ENCODE measurements at places on chromosomes 7 and 10.

DNA sequence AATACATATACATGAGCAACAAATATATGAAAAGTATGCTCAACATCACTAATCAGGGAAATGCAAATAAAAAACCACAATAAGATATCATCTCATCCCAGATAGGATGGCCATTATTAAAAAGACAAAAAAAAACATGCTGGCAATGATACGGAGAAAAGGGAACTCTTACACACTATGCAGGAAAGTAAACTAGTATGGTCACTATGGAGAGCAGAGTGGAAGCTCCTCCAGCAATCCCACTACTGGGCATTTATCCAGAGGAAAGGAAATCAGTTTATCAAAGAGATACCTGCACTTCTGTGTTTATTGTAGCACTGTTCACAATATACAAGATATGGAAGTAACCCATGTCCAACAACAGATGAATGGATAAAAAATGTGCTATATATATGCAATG is 217.5 kb downstream of the SDK1 start:
- DNase-seq, result no peak

- no peak for DNase-seq
Measured at GRCh38 chr7:74051193-74051592, 23.2 kb downstream of the ELN start.

- DNase-seq, result no peak
Measured at GRCh38 chr10:17771017-17771416, 19.0 kb downstream of the TMEM236 start.

DNA sequence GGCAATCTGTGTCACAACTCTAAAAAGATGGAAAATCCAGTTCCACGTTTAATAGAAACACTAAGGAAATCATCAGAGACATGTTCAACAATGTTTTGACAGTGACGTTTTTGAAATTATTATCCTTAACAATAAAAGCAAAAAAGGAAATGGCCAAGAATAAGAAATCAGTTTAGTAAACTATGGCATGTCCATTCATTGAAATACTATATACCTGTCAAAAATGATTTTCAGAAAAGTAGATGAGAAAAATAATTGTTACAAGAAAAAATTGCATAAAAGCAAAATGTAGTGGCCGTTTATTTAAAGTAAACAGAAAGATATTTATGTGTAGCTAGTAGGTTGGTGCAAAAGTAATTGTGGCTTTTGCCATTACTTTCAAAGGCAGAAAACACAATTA is 345.4 kb upstream of the NPSR1 start:
- DNase-seq, result no peak

DNA sequence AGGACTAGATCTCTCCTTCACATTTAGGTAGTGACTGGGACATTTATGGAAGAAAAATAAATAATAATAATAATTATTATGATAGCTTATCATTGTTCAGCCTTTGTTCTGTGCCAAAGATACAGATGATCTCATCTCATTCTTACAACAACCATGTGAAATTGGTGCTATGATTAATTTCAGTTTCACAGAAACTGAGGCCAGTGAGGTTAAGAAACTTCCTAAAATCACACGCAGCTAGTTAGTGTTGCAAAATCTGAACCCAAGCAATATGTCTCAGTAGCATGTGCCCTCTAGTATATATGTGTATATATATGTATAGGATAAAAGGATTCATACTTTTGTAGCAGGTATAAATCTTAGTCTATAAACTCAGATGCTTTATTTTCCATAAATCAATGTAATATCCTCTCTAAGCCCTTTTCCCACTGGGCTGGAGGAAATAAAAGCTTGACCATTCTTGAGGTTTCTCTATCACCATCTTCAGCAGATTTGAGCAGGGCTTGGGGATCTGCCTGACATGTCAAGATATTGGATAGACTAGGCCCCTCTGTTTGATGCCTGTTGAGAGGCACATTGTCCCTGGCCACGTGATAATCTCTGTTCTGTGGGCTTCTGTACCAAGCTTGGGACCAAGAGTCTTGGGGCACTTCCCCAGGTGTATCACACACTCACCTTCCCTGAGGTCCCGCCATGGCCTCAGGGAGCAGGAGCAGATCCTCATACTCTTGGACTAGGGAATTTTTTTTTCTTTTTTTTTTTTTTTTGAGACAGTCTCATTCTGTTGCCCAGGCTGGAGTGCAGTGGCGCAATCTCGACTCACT is 172.6 kb upstream of the NRP1 start:
- no peak for DNase-seq

GRCh38 chr7:138542183-138542582 is 82.1 kb downstream of the TRIM24 start:
- no peak for DNase-seq

DNA sequence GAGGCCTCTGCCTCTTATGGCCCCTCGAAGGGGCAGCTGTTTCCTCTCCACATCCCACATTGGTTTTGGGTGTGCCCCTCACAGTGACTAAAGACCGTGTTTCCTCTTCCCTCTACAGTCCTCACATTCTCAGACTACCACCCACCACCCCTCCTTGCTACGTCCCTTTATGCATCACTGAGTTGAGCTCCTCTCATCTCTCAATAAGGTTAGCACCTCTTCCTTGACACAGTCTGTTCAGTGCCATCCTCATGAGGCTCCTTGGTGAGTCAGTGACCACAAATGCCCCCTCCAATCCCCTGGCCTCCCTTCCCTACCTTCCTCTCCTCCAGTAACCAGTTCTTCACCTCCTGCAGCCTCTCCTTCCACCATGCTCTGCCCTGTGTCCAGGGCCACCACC is 239.1 kb upstream of the MYO3A start:
- no peak for DNase-seq

GRCh38 chr10:5297466-5297865 is 67.3 kb upstream of the UCN3 start:
- DNase-seq, result peak; percentile 10

GRCh38 chr7:132279718-132280117 is 296.6 kb downstream of the PLXNA4 start:
- no peak for DNase-seq

GRCh38 chr10:133104963-133105640 is 17.4 kb downstream of the ADGRA1 start:
- DNase-seq, result no peak

- no peak for DNase-seq
Measured at GRCh38 chr7:141370178-141370577, 181.0 kb upstream of the AGK start.

GRCh38 chr7:114760477-114760876 is 161.4 kb upstream of the MDFIC start:
- no peak for DNase-seq

- DNase-seq, result no peak
Measured at GRCh38 chr7:55026086-55026790, 7.4 kb downstream of the EGFR start.

DNA sequence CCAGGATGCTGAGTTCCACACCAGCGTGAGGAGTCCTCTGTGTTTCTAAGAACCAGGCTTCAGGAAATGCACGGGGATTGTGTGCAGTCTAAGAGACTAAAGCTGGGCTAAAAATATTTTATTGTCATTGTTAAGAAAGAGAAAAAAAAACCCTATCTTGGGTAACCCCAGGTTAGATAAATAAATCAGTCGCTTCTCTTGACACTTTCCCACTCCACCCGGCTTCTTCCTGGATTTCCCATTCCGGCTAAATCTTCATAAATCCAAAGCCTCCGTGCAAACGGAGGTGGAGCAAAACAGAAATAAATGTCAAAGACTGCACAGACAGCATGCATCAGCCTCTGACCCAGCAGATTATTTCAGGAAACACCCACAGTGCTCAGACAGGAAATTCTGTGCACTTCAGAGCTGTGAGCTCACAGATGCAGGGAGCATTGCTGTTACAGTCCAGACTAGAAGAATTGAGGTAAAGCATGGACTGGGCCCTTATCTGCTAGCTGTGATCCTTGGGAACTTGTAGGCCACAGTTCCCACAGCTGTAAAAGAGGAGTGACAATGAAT is 44.8 kb upstream of the GRID1 start:
- DNase-seq, result no peak

DNA sequence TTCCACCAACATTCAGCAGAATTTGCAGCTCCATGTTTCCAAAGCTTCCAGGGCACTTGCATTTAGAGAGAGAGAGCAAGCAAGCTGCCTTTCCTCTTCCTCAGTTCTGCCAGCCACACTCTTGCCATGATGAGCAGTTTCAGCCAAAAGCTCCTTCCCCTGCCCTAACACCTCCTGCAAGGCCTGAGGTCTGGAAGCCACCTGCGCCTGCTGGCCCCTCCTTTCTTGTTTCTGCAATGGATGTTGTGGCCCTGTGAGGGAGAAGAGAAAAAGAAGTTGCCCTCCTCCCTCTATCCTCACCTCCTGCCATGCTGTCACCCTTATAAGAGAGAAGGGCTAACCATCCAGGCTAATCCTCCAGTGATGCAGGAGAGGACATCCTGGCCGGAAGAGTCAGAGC is 48.7 kb downstream of the IKZF1 start:
- no peak for DNase-seq

GRCh38 chr10:21705828-21706176 is 171.8 kb downstream of the MLLT10 start:
- DNase-seq, result no peak

GRCh38 chr10:104406715-104407650 is 53.4 kb downstream of the CFAP58 start:
- peak; percentile 48 for DNase-seq

DNA sequence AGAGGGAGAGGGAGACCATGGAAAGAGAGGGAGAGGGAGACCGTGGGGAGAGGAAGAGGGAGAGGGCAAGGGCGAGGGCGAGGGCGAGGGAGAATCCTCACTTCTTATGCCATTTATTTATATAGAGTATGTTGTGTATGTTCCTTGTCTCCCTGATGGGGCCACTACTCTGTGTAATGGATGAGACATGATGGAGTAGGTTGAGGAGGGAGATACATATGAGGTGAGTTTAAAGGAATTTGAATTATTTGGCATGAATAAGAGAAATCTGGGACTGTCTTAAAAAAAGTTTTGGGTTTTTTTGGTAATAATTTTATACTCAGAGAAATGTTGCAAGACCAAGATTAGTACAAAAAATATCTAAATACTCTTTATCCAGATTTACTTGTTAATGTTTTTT is 20.1 kb downstream of the CCSER2 start:
- peak; percentile 49 for DNase-seq

DNA sequence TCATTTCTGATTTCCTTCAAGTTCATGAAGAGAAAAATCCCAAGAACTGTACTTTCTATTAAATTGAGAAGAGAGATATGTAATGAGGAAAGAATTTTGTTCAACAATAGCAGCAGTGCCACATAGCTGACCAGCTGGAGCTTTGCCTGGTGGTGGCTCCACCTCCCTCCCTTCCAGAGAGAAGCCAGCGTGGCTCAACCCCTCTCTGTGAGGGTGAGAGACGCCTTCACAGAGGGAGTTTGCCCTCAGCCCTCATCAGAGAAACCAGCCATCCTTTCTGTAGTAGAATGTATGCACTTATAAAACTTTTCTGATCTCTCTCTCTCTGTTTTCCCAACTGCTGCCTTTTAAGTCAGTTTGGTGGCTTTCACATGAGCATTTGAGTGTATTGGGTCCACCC is 20.5 kb upstream of the COL1A2 start:
- no peak for DNase-seq

DNA sequence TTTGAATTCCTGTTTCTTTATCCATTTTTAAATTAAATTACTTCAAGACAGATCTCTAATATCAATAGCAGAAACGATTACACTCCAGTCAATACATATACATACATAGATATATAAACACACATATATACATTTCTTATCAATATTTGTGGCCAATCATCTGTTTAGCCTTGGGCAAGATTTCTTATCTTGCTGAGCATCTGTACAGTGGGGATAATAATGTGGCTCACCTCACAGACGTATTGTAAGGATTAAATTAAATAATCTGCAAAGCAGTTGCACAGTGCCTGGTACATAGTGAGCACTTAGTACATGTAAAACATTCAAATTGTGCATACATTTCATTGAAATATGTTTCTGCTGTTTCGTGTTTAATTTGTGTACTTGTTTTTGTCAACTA is 17.5 kb upstream of the CACNB2 start:
- DNase-seq, result no peak

- no peak for DNase-seq
Measured at GRCh38 chr10:62023329-62023728, 121.8 kb downstream of the ARID5B start.
